ENCODE measurements at places on chromosomes 3 and 15.

DNA sequence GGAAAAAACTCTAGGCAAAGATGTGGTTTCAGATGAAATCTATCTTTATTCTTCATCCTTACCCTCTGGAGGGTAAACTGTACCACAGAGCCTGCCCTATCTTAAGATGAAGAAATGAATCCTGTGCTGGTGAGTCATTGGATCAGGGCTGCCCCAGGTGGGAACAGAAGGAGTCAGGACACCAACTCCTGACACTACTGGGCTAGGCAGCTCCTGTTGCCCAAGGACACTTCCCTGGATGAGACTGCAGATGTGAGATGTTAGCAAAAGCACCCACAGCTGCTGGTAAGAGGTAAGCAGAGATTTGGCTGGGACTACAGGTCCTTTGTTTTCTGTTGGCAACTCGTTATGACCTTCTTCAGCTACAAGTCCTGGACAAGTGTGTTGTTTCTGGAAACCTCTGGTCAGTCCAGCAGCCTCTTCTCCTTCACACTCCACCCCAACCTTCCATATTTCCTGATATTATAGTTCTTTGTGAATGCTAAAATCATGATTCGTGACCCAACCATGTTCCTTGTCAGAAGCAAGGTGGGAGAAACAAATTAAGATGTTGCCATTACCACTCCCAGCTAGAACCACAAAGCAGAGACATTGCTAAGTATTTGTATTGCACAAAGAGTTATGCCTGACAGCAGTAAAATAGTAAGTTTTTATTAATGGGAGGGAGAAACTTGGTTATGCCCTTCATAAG is 104.2 kb upstream of the TGFBR2 start:
- no peak for ATAC-seq

DNA sequence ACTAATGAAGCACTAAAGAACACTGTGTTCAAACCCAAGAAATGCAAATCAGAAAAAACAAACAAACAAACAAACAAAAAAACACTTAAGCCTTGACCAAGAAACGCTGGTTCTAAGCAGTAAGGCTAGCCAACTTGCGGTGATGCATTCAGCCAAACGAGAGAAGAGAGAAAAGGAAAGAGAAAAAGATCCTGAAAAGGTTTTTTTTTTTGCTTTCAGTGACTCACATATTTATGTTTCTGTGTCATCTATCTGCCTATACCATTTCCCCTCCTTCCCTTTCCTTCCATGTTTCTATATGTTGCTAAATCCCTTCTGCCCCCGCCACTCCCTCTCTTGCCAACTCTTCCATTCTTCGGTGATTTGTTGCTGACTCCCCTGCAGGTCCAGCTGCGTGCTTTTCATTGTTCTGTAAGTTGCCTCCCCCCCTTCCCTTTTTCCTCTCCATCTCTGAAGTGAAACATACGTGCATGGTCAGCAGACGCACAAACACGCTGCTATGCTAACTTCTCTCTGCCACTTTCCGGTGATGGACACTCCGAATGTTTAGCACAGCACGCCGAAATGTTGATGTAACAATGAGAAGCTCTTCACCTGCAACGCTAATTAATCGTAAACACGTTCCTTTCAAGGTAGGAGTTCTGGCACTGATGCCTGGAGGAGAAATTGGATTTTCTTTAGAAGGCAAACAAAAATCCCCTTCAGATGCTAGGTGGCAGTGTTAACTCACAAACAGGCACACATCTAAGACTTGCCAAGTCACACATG is 154.4 kb downstream of the TUSC7 start:
- ATAC-seq = peak; percentile 64

GRCh38 chr15:84653584-84653909 is 536 bp downstream of the WDR73 start:
- ATAC-seq = no peak

- ATAC-seq = no peak
Measured at GRCh38 chr3:32180141-32180784, 58.2 kb upstream of the CMTM8 start.

GRCh38 chr15:38072348-38073177 is 138.1 kb downstream of the TMCO5A start:
- peak; percentile 79 for ATAC-seq

DNA sequence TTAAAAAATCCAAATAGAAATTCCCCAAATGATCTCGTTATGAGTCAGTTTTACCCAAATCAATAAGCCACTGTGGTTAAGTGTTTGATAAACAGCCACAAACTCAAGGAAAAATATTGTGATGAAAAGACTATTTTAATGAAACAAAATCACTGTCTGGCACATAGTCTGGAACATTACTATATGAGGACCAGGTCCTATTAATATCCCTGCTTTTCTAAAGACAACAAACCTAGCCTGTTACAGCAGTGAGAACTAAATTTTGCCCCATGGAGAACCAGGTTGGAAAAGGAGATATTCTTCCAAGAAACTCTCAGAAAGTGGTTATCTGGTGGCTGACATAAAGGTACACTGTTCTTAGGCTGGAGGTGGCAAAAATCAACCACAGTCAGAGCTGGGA is 27.7 kb upstream of the ZNF385D start:
- no peak for ATAC-seq

GRCh38 chr3:150184426-150185071 is 213.9 kb upstream of the PFN2 start:
- no peak for ATAC-seq

Data from stimulated activated memory B cell treated with anti-CD40 and anti-IgM and Interleukin-4, amounts not matched to agents 10 μg/mL and 1 μg/mL and 100 μg/mL, for 72 hours (primary cell).